Nephron progenitor cell (in vitro differentiated cells): ENCODE measurements at places on chromosomes 4 and X.

DNA sequence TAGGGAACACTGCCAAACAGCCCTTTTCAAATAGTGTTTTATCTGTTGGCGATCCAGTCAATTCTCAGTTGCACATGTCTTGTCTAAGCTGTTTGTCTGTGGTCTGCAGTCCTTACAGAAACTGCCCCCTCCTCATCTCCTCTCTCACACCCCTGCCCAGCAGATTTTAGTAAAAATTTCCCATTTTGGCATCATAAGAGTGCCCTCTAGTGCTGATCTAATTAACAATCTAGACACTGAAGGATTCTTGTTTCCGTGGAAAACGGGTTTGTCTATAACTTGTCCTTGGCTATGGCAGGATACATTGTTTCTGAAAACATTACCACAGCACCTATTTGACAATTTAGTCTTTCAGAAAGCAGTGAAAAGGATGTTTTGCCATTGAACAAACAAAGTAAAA is 227.2 kb upstream of the MBNL3 start:
- DNase-seq: no peak

DNA sequence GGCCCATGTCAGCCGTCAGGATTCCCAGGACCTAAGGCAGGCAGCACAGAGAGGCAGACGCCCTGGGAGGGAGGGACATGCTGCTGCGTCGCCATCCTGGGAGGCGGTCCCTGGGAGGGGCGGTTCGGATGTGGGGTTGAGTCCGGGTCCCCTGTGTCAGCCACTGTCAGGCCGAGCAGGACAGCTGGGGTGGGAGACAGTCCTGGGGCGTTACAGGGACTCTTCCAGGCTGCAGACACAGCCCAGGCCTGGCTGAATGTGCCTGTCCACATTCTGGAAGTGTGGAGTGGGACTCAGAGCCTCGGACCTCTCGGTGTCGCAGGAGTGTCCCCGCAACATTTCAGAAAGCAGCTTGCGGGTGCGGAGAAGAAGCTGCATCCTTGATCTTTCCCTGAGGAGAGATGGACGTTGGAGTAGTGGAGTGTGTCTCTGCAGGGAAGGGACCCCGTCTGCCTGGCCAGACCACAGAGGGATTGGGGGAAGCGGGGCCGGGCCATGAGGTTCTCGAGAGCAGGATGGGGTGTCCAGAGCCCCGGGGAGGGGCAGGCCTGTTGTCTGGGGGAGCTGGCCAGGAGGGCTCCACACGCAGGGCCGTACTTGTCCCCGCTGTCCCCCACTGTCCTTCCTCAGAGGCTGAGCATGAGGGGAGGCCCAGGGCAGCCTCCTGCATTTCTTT is 6.1 kb downstream of the AKAP17A start:
- no peak for DNase-seq

DNA sequence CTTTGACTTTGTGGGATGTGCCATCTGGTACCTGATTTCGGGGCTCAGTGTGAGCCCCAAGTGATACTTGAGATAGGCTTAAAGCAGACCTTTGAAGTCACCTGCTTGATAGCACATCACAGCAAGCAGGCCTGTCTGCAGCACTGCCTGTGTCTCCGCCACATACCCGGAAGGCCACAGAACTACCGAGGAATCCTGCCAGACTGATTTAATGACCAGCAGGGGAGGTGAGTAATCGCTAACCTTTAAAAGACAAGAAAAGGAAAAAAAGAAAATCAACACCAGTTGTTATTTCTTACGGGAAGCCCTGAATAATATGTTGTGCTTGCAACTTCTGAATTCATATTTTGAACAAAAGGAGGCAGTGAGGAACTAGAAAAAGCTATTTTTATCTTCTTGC is 6.8 kb downstream of the PTCHD1 start:
- peak; percentile 28 for DNase-seq

GRCh38 chrX:25034889-25035288 is 19.1 kb upstream of the ARX start:
- DNase-seq: no peak

DNA sequence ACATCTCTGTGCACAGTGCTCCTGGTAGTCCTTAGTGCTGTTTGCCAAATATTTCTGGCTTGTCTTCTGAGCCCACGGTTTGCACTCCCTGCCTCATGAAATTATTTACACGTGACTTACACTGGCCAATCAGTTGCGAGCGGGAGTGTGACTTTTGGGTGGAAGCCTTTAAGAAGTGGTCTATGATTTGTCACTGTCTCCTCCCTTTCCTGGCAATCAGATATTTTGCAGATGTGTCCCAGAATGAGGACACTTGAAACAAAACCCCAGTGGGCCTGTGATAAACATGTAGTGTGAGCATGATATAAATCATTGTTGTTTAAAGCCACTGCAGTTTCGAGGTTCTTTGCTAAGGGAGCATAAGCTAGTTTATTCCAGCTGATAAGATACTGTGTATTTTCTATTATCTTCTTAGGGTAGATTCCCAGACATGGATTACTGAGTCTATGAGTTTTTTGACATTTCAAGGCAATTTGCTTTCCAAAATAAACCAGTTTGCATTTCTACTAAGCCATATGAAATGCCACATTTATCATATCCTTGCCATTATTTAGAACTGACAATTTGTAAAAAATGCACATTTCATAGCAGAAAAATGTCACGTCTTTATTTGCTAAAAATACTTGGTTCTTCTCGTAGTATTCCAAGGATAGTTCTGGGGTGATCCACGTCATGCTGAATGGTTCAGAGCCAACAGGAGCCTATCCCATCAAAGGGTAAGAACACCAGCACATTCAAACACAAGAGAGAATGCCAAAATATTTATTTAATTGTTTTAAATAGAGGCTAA is 12.0 kb downstream of the BST1 start:
- DNase-seq: no peak

- no peak for DNase-seq
Measured at GRCh38 chrX:101383679-101384205, 2.2 kb downstream of the BTK start.

- no peak for DNase-seq
Measured at GRCh38 chrX:153917869-153918268, 8.2 kb downstream of the ARHGAP4 start.

DNA sequence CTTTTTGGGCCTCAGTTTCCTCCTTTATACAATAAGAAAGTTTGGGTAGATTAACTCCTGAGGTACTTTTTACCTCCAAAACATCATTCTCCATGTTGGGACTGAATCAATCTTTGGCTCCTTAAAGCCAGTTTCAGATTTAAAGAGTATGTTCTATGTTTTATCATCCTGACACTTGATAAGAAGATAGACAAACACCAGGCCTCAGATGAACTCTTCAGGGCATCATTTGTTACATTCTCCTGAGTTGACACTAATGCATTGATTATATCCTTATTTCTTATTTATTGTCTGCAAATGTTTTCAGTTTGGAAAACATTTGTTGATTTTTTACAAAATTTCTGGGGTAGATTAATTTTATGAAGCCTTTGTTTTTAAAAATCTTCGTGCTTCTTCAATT is 102.7 kb upstream of the CCSER1 start:
- no peak for DNase-seq
